ENCODE measurements at places on chromosomes 11 and 22.
A peak's percentile ranks its signal among the peaks of the same experiment; 100 is the strongest.

DNA sequence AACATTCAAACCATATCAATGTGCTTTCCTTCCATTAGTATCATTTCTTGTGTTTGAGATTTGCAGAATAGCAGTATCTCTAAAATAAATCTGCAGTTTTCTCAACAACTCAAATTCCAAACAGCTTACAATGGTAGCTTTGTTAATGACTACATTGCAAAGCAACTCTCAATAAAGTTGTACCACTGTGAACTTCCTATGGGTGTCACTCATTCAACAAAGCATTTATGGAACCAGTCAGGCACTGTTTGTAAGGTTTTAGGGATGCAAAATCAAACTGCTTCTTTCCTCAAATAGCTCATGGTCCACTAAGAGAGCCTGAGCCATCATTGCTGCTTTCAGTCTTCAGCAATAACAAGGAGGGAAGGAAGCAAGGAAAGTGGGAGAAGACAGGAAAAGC, 91.0 kb downstream of the CCDC83 start:
- no peak for DNase-seq

DNA sequence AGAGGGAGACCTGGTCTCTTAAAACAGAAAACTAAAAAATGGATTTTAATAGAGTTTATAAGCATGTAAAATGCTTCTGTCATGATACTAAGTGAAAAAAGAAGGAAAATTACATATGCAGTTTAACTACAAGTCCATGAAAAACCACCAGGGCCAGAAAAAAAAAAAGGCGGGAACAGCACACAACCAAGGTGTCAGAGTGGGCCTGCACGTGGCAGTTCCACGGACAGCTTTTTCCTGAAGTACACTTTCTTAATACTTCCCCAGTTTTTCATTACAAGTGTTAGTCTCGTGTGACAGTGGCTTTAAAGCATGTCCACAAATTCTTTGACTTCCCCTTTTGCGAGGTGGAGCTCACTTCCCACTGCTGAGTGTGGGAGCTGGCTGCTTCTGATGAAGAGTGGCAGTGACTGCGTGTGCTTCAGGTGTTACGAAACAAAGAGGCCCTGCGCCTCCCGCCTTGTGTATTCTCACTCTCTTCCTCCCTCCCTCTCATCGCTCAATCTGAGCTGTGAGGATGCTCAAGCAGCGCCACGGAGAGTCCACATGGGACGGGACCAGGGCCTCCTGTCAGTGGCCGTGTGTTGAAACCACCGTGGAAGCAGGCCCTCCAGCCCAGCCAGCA, 16.4 kb downstream of the PPM1F start:
- peak; percentile 61 for DNase-seq

DNA sequence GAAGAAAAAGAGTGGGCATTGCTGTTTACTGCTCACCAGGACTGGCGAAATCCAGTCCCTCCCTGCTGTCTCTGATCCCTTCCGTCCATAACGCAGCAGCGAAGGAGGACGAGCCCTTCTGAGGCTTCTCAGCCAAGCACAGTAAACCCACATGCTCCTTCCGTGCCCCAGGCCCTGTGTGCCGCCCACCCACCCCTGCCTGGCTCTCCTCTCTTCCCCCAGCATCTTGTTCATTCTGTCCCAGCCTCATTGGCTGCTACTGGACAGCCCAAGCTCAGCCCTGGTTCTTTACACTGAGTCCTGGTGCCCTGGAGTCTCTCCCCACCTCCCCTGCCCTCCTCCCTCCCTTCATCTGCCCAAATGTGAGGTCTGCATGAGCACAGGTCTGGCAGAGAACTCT, 559.7 kb downstream of the BRD1 start:
- DNase-seq = peak; percentile 7

DNA sequence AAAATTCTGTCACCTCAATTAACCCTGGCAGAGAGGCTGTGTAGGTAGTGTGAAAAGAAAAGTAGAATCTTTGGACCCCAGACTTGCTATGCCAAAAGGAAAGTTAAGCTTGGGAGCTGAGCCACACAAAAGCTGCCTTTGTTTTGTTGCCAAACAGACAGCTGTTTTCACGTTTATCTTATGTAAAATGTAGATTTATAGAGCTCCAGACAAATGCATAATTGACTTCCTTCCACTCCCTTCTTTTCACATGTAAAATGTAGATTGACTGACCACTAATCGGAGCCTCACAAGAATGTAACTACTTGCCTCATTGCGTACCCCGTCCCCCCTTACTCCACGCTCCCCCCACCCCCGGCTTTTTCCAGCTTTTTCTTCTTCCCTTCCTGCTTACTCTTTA, 2302.2 kb upstream of the RAG2 start:
- DNase-seq = no peak

GRCh38 chr11:2558397-2558796, 113.6 kb downstream of the KCNQ1 start:
- DNase-seq = no peak

- no peak for DNase-seq
These were observed 216.1 kb downstream of the CASP12 start for GRCh38 chr11:104682206-104682605.

All from dorsolateral prefrontal cortex (tissue), 122 donors.